ENCODE measurements at places on chromosomes 12 and 14.

DNA sequence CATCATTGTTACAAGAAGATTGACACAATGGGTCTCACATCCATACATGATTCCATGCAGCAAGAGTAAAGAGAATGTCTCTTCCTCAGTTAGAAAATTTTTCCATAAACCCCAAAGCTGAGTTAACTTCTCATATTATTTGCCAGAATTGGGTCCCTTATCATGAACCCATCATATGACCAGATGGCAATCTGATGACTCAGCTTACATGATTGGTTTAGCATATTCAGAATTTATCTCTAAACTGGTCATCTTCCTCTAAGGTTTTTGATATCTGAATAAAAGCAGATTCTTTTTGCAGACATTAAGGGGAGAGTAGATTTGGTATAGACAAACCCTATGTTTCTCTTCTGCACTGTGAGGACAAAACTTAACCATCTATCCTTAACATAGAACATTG lies 174.9 kb downstream of the PIK3C2G start:
- DNase-seq: no peak

- no peak for DNase-seq
These were observed 93.4 kb downstream of the GPR135 start for GRCh38 chr14:59371771-59372170.

DNA sequence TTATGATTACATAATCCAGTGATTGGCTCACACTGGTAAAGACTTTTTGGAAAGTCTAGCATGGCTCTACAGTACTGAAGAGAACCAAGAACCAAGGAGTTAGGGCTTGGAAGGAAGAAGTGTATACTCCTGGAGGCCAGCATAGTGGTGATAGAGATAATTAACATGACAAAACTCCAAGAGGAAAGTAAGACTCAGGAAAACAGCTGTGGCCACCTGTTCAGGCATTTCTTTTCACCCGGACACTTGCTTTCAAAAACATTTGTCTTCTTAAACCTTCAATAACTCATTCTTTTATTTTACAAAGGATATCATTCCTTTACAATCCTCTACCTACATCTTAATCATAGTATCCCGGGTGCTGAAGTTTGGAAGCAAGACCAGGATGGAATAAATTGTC lies 50.9 kb downstream of the KLHL28 start:
- DNase-seq: no peak

- DNase-seq: no peak
These were observed 86.3 kb upstream of the NID2 start for GRCh38 chr14:52154992-52155650.

DNA sequence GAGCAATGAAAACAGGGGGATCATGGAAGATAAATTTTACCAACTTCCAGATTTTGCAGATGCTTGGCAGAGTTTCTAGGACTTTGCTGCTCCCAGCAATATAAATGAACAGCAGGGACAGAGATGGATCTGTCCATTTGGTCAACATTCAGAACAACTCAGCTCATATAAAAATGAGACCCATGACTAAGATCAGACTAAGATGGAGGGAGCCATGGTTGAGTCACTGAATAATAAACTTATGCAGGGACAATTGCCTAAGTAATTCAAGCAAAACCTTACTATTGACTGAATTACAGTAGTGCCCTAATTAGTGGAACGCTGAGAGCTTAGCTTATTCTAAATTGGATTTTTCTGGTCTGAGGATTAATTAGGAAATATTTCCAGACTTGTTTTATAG lies 205.1 kb downstream of the SLC5A8 start:
- DNase-seq: no peak

DNA sequence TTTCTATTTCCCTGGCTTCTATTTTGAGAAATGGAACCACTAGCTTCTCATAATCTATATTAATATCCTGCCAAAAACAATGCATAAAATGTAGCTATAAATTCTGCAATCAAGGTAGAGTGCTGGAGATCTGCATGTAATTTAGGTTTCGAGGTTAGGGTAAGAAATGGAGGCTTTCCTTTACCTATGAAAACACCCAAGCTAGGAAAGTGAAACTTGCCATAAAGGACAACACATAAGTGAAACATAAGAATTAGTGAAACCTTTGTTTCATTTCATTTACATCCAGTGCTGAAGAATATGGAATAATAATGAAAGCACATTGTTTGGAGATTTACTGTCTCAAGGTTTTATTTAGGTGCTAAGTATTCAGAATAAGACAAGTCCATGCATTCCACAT lies 9.7 kb downstream of the CLEC2A start:
- no peak for DNase-seq

- no peak for DNase-seq
These were observed 84.7 kb downstream of the NUAK1 start for GRCh38 chr12:106054049-106054448.

- DNase-seq: no peak
These were observed 53.3 kb upstream of the CERS5 start for GRCh38 chr12:50220363-50220995.

- DNase-seq: no peak
These were observed 30.4 kb upstream of the PLEK2 start for GRCh38 chr14:67442139-67442906.

GRCh38 chr12:132570635-132571034 lies 39.7 kb downstream of the LRCOL1 start:
- no peak for DNase-seq

DNA sequence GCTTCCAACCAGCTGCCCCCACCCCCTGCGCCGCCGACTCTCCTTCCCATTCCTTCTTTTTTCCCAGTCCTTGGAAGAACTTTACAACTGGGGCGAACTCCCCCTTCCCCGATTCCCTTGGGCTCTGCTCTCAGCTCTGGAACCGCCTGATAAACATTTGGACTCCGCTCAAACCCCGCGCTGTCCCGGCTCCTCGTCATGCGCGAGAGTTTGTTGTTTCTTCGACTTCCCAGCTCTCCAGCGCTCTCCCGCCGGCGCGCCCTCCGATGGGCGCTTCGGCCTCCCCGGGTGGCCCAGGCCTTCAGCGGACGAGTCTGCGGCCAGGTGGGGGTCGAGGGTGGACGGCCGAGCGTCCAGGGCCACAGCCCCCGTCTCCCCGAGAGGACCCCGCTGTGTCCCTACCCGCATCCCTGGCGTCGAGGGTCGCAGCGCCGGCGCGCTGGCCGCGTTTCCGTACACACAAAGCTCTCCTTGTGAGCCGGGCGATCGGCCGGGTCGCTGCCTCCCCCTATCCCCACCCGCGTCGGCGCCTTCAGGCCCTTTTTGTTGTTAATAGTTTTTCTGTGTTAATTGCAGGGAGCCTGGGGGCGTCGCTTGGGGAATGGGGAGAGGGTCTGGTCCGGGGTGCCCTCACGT lies 847 bp downstream of the MMP14 start:
- no peak for DNase-seq

GRCh38 chr14:72844524-72844923 lies 49.4 kb downstream of the DPF3 start:
- no peak for DNase-seq

DNA sequence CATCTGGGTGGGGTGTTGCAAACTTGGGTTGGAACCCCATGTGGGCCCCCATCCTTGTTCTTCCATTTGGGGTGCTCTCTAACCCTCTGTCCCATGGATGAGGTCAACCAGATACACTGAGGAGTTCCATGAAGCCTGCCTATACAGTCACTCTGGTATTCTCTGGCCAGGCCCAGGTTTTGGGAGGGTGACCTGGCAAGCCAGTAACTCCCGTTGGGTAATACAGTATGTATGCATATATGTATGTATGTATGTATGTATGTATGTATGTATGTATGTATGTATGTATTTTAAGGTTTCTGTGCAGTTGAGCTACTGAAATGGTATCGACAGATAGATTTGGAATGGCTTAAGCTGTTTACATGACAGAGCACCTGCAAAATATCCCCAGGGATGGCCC lies 12.8 kb upstream of the HELB start:
- no peak for DNase-seq

- no peak for DNase-seq
These were observed 1.2 kb downstream of the KLHDC2 start for GRCh38 chr14:49769171-49769570.
